ENCODE measurements at places on chromosomes 16 and 17. TPM values are rescaled to one million over a fixed set of nuclear protein-coding genes. Genes with fewer than 3 reads are reported as not detected.

The ORC6 gene
- 1.3 TPM for polyA plus RNA-seq

DNA sequence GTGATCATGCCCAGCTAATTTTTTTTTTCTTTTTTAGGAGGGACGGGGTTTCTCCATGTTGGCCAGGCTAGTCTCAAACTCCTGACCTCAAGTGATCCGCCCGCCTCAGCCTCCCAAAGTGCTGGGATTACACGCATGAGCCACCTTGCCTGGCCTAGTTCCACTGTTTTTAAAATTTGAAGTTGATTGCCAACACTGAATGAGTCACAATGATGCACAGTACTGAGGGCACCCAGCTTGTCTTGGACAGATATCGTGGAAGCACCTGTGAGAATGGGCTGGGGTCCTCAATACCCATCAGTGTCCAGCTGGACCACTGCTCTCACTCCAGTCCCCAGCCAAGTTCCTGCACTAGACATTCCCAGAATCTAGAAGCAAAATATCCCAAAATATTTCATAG is 2.5 kb downstream of the KNOP1 start:
- no peak overlapping the region for H3K4me3 ChIP-seq
- peaks cover 15% of the 10 kb centered on the region for H3K4me1 ChIP-seq
- no peaks in the 10 kb centered on the region for H3K27me3 ChIP-seq
- H3K27ac ChIP-seq: no peak overlapping the region

GRCh38 chr17:28357061-28357900 is at the start of gene POLDIP2:
Gene POLDIP2, minus strand, starts transcription at chr17:28357527. Its CDS starts 79 bp downstream, at chr17:28357448.
- H3K27me3 ChIP-seq: no peaks in the 10 kb centered on the region
- peak within 1 kb of the TSS; percentile 80 for H3K27ac ChIP-seq
- peaks cover 39% of the 10 kb centered on the region for H3K36me3 ChIP-seq
- H3K4me3 ChIP-seq: peak within 1 kb of the TSS; percentile 77

GRCh38 chr16:56682703-56683397 is 580 bp downstream of the MT1X start:
- DNase-seq: no peak
- H3K4me1 ChIP-seq: peaks cover 19% of the 10 kb centered on the region
- H3K4me3 ChIP-seq: peak overlapping the region; percentile 78

The RASD1 gene
- polyA plus RNA-seq: 46.7 TPM

DNA sequence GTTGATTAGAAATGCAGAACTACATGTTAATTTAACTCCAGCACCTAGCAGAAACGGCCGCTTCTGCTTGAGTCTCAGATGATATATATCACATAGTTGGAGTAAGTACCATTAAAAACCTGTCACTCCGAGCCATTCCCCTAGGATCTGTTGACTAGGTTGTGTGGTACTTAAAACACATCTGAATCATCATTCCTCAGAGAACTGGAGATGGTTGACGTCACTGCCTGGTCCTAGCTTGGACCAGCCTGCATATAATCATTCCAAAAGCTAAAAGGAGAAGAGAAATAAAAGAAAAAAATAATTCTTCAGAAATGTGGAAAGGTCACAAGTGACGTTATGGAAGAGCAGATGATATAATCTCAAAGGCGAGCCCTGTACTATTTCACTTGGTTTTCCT is 31.3 kb upstream of the RASL10B start:
- DNase-seq: no peak
- no peaks in the 10 kb centered on the region for H3K4me1 ChIP-seq
- H3K36me3 ChIP-seq: no peaks in the 10 kb centered on the region

- peak overlapping the region; percentile 72 for H3K27ac ChIP-seq
- no peaks in the 10 kb centered on the region for H3K36me3 ChIP-seq
- no peaks in the 10 kb centered on the region for H3K4me1 ChIP-seq
- DNase-seq: no peak
- H3K27me3 ChIP-seq: no peaks in the 10 kb centered on the region
Measured at GRCh38 chr17:57946798-57947358, 8.3 kb downstream of the CUEDC1 start.

GRCh38 chr17:49793309-49793708 is 4.8 kb downstream of the KAT7 start:
- H3K36me3 ChIP-seq: peaks cover 45% of the 10 kb centered on the region
- peaks cover 3% of the 10 kb centered on the region for H3K4me1 ChIP-seq
- no peaks in the 10 kb centered on the region for H3K27me3 ChIP-seq
- no peak overlapping the region for H3K27ac ChIP-seq
- no peak overlapping the region for H3K4me3 ChIP-seq
